ENCODE measurements at places on chromosomes 6 and 20.

DNA sequence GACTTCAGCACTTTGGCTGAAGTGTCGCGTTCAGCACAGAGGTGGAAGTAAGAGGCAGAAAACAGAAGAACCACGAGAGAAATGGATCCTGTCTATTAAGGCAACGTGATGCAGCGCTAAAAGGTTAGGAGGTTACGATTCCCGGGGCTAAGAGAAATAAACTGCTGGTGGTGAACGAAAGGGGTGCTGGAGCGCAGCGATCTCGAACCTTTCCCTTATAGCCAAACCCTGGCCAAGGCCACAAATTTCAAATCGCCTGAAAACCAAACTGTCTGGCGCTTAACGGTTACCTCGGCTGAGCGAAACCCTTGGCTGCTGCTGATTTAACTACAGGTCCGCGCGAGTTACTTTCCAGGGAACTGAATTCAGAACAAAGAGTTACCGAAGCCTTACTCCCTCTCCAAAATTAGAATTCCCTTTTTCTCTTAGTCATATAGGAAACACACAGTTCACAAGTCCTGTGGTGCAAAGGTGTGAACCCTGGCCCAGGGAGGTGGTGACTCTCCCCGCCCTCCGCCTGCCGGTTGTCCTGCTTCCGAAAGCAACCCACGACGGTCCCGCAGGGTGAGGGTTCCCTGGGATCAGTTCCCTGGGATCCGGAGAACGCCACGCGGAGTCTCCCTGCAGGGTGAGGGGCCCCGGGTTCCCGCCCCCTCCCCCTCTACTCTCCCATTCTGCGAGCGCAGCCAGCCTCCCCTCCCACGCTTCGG lies 1.3 kb upstream of the SLC35D3 start:
- DNase-seq, result peak; percentile 10

DNA sequence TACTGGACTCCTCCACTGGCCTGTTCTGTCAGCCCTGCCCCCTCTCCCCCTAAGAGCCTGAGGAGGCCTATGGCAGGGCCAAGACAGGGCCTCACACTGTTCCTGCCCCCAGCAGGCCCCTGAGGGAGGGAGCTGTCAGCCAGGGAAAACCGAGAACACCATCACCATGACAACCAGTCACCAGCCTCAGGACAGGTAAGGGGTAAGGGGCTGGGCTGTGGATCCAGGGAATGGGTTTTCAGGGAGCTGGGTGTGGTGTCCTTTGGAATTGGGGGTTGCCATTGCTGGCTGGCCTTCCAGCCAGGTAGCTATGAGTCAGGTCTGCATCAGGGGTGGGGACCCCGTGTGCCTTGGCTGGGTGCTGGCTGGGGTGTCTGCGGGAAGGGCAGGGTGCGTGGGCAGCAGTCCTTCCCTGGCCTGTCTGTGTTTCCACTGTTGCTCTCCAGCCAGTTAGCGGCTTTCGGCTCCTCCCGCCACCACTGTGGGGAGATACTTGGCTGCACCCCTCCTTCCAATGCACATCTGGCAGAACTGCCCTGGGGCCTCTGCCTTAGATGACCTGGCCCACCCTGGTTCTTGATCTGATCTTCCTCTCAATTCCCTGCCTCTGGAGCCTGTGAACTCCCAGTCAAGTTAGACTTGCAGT lies 3.9 kb downstream of the SLC29A1 start:
- no peak for DNase-seq

DNA sequence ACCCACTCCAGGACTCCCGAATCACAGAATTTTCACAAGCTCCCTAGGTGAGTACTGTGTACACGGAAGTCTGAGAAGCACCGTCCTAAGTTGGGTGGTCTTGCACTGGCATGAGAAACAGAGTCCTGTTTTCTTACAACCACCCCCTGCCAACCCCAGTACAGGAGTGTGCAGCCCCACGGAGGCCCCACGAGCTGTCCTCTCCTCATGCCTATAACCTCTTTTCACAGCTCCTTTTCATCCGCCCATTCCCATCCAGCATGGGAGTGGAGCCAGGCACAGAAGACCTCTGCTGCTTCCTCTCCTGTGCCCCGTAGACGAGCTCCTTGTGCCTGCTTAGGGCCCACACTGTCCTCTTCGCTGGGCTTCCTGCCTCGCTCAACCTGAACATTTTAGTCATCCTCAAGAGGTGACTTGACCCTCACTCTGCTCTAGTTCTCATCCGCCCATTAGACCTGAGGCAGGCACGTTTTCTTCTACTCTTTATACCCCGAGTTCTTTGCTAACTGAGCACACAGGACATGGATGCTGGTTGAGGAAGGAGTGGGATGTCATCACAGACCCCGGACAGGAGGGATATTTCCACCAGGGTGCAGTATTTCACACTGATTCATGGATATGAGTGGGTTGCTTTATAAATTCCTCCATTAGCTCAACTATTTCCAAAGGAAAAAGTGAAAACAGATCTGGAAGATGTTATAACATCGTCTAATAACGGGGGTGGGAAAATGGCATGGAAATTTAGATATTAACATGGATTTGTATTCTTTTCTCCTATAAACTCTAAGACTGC lies 160.5 kb downstream of the TTLL2 start:
- no peak for DNase-seq

DNA sequence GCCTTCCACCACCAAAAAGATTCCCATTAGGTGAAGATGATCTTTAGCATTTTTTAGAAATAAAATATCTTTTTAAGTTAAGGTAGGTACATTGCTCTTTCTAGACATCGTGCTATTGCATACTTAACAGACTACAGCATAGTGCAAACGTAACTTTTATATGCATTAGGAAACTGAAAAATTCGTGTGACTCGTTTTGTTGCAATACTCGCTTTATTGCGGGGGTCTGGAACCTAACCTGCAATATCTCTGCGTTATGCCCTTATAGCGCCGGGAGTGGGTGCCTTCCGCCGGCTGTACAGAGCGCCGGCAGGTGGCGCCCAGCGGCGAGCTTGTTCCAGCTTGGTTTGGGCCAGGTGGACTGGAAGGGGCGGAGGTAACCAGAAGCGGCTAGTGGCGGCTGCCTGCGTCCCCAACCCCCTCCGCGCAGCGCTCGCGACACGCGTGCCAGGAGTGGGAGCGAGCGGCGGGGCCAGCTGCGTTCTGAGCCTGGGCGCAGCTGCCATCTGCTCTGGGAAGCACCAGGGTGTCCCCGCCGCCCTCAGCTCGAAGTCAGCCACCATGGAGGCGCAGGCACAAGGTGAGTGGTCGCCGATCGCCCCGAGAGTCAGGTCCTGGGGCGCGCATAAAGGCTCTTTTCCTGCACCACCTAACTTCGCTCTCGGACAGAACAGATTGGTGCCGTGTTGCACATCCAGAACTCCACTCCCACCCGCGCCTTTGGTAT lies at the start of gene TPD52L1:
TSS of gene TPD52L1 (plus strand) at position 383 of the 727 bp plus-strand sequence. CDS start at position 562, 179 bp downstream.
- peak; percentile 60 for DNase-seq

DNA sequence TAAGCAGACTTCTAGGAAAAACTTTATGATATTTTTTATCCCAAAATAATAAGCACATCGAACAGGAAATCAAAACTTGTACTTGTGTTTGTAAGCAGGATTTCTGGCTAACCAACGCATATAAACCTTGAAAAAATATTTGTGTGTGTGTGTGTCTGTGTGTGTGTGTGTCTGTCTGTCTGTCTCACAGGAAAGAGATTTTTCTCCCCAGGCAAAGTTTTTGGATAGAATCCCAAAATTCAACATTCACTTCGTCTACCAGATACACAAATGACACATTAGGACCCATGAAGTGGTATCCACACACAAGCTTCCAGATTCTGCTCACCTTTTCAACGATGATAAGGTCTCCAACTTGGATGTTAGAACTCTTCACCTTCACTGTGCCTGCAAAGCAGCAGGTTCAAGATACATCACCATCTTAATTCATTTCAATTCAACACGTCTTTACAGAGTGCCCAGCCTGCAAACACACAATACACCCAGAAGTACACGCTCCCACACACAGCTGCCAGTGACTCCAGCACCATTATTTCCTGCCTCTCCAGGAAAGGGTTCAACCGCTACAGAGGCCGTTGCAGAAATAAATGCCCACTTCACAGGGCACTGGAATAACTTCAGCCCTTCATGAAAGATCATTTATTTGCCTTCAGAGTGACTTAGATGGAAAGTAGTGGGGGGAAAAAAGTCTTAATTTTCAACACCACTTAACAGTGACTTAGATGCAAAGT lies 70.9 kb downstream of the ATP9A start:
- DNase-seq, result peak; percentile 16

- peak; percentile 100 for DNase-seq
These were observed 3.5 kb upstream of the PRIM2 start for GRCh38 chr6:57313711-57314471.

GRCh38 chr6:8434727-8435092 lies 635 bp downstream of the SLC35B3 start:
- DNase-seq, result no peak

- no peak for DNase-seq
These were observed 109.6 kb upstream of the TRAF3IP2 start for GRCh38 chr6:111715321-111715720.

GRCh38 chr6:142751452-142751851 lies 193.5 kb downstream of the HIVEP2 start:
- DNase-seq, result no peak

- peak; percentile 76 for DNase-seq
These were observed 182.4 kb upstream of the MCHR2 start for GRCh38 chr6:100176311-100176950.

GRCh38 chr6:5659467-5659866 lies 347.3 kb downstream of the NRN1 start:
- no peak for DNase-seq

- DNase-seq, result peak; percentile 79
These were observed 89.1 kb downstream of the NCR2 start for GRCh38 chr6:41424370-41425058.

DNA sequence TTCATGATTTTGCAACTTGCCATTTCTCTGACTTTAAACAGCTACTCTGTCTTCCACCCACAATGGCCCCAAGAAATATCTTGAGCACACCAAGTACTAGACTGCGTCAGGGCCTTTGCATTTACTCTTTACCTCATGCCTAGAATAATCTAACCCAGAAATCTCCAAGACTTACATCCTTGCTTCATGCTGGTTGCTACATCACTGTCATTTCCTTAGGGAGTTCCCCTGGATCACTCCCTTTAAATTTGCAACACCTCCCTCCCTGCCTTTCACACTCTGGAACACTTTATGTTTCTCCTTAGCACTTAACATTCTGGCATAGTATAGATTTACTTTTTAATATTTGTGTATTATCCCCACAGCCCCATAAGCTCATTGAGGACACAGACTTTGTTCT lies 4.9 kb upstream of the ELOVL5 start:
- no peak for DNase-seq

DNA sequence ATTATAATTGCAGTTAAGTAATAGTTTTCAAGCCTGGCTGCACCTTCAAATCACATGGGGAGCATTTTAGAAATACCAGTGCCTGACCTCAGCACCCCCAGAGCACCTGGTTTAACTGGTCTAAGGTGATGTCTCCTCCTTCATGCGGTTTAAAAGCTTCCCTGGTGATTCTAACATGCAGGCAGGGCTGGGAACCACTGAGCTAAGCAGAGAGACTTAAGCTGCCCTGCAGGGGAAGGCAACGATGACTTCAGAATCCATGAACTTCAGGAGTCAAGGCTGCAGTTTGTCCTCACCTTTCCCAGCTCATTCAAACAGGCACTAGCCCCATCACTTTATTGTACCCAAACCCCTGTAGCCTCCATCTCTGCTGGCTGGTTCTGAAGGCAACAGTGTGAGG lies 6.1 kb upstream of the DTNBP1 start:
- DNase-seq, result no peak

GRCh38 chr6:167661552-167662044 lies 165.1 kb upstream of the AFDN start:
- DNase-seq, result no peak

DNA sequence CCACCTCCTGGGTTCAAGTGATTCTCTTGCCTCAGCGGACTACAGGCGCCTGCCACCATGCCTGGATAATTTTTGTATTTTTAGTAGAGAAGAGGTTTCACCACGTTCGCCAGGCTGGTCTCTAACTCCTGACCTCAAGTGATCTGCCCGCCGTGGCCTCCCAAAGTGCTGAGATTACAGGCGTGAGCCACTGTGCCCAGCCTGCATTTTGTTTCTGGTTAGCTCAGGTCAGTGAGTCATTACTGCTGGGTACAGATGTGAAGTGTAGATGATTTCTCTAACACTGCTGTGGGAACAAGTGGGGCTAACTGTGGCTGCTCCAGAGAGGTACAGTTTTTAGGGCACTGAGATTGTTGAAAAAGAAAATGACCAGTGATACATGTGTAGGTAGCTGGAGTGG lies 188.6 kb downstream of the PRL start:
- no peak for DNase-seq

DNA sequence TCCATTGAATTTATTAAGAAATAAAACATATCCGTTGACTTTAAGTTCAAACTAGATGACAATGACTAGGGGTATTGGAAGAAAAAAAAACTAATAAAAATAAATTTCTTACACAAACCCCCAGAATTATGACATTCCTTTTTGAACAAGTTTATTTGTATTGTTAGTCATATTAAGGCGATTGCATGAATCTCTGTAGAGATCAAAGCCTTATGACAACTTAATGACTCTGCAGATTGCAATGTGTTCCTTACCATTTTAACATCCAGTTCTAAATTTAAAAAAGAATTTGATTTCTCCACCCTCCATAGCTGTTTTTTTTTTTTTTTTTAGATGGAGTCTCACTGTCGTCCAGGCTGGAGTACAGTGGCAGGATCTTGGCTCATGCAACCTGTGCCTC lies 189.8 kb upstream of the CEP162 start:
- DNase-seq, result peak; percentile 80

GRCh38 chr6:131917763-131918649 lies 33.2 kb downstream of the CCN2 start:
- DNase-seq, result no peak

DNA sequence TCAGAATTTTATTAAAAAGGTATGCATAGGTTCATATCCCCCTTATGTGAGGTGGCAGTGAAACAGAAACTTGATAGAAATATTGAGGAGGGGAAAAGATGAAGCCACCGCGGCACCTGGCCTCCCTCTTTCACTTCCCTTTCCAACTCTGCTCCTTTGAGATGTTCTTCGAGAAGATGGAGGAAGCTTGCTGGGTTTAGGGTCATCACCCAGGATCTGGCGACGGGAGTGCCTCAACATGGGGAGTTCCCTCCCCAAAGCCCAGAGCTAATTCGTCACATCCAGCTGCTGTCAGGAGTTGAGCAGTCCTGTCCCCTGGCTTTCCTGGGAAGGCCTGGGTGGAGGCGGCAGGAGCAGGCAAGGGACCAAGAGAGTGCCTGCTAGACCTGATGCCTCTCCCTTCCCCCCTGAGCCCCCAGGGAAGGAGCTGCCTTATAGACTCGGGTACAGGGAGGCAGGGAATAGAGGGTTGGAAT lies 29.1 kb downstream of the RREB1 start:
- DNase-seq, result no peak

DNA sequence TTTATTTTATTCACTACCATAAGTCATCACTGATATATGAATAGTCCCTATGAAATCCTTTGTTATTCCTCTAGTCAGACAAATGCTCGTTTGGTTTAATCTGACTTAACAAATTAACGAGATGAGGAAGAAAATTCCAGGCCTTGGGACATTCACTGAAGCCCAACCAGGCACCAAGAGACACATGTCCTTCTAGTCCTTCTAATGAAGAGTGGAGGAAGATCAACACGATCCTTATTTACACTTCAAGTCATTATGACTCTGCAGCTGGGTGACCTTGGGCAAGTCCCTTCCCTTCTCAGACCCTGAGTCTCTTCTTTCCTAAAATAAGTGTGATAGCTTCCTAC lies 117.5 kb downstream of the CEBPB start:
- DNase-seq, result no peak

Data from EL (cell line).